SK-N-SH (cell line): ENCODE measurements at places on chromosomes 4 and X. TPM values are rescaled to one million over a fixed set of nuclear protein-coding genes. Genes with fewer than 3 reads are reported as not detected.

MFAP3L gene
- 5.4 and 8.5 TPM in 2 replicates for polyA plus RNA-seq

LUZP4 gene
- polyA plus RNA-seq = not detected in 2 replicates

CPZ gene
- polyA plus RNA-seq = not detected in 2 replicates

AFF2 gene
- not detected in 2 replicates for polyA plus RNA-seq

CITED1 gene
- 0.41 and 0.44 TPM in 2 replicates for polyA plus RNA-seq

CFAP47 gene
- 0.02 TPM in 2 replicates for polyA plus RNA-seq

FGG gene
- not detected in 2 replicates for polyA plus RNA-seq
